ENCODE measurements at places on chromosomes 7 and 10. TPM values are rescaled to one million over a fixed set of nuclear protein-coding genes. Genes with fewer than 3 reads are reported as not detected.

GRCh38 chr10:17821893-17822292 lies 12.7 kb downstream of the MRC1 start:
- H3K4me3 ChIP-seq, result no peak overlapping the region
- H3K36me3 ChIP-seq, result no peaks in the 10 kb centered on the region
- H3K27me3 ChIP-seq, result no peaks in the 10 kb centered on the region
- no peak for DNase-seq
- no peak overlapping the region for H3K27ac ChIP-seq
- H3K4me1 ChIP-seq, result no peaks in the 10 kb centered on the region

DNA sequence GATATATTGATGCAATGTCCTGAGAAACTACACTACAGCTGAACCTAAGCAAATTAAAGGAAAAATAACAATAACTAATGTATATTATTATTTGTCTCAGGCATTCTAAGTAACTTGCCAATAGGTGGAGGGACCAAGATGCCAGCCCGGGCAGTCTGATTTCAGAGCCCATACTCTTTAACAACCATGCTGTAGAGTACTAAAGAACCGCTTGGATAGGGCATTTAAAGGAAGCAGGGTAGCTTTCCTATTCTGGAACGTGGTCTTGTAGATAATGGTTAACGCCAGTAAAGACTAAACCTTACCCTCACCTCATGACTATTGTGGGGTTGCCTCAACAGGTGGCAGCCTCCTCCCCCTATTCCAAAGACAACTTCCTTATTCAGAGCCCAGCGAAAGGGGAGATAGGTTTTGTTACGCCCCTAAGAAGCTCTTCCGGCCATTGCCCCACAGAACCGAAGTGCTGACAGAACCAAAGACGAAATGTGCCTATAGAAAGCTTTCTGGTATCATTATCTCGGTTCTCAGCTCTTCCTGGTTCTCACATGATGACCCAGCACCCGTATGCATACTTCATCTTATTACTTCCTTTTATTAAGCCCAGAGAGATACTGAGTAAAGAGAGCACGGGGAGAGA lies 707 bp upstream of the C1GALT1 start:
- H3K36me3 ChIP-seq, result peaks cover 9% of the 10 kb centered on the region
- peaks cover 12% of the 10 kb centered on the region for H3K4me1 ChIP-seq
- peak; percentile 58 for DNase-seq

EPHA1 gene
- 2.8 TPM for total RNA-seq

PTN gene
- total RNA-seq, result not detected

DNA sequence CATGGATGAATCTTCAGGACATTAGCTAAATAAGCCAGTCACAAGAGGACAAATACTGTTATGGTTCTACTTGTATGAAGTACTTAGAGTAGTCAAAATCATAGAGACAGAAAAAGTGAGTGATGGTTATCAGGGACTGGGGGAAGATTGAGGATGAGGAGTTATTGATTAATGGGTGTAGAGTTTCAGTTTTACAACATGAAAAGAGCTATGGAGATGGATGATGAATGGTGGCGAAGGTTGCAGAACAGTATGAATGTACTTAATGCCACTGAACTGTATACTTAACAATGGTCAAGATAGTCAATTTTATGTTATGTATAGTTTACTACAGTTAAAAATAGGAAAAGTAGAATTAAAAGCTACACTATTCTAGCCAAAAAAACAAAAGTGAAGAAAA lies 7.8 kb downstream of the STK31 start:
- H3K4me3 ChIP-seq, result no peak overlapping the region
- H3K36me3 ChIP-seq, result no peaks in the 10 kb centered on the region
- H3K4me1 ChIP-seq, result no peaks in the 10 kb centered on the region
- no peak overlapping the region for H3K27ac ChIP-seq

- no peak overlapping the region for H3K27ac ChIP-seq
- no peak for DNase-seq
- H3K36me3 ChIP-seq, result no peaks in the 10 kb centered on the region
- H3K4me1 ChIP-seq, result no peaks in the 10 kb centered on the region
- no peak overlapping the region for H3K4me3 ChIP-seq
Measured at GRCh38 chr7:39526666-39527065, 39.5 kb upstream of the YAE1 start.

GRCh38 chr7:116670409-116671015 lies 1.5 kb upstream of the MET start:
- H3K27me3 ChIP-seq, result peaks cover 46% of the 10 kb centered on the region
- no peak overlapping the region for H3K4me3 ChIP-seq
- DNase-seq, result no peak
- H3K36me3 ChIP-seq, result no peaks in the 10 kb centered on the region

All from activated CD4-positive, alpha-beta T cell treated with anti-CD3 and anti-CD28 coated beads for 36 hours (primary cell).